ENCODE measurements at places on chromosomes 6 and 20. TPM values are rescaled to one million over a fixed set of nuclear protein-coding genes. Genes with fewer than 3 reads are reported as not detected.

DNA sequence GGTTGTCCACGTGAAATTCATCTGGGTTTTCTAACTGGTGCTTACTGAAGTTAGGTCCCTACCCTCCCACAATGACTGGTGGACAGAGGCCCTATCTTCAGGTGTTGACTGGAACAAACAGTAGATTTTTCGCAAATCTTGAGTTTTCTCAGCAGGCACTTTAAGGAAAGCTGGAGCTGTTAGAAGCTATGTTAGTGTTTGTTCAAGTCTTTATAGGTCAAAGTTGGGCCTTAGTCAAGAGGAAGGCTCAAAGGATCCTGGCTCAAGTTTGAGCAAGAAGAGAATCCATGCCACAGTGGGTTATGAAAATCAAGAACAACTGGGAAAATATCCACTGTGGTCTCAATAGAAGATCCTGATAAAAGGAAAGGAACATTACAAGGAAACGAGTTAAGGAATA lies 48.5 kb upstream of the ELOVL5 start:
- no peak for DNase-seq

- no peak for DNase-seq
Observed at GRCh38 chr6:112877134-112878100, 530.3 kb downstream of the RFPL4B start.

GRCh38 chr6:38035478-38035877 lies 216.0 kb downstream of the ZFAND3 start:
- no peak for DNase-seq

- DNase-seq = no peak
Observed at GRCh38 chr20:40470445-40471260, 218.4 kb downstream of the MAFB start.

DNA sequence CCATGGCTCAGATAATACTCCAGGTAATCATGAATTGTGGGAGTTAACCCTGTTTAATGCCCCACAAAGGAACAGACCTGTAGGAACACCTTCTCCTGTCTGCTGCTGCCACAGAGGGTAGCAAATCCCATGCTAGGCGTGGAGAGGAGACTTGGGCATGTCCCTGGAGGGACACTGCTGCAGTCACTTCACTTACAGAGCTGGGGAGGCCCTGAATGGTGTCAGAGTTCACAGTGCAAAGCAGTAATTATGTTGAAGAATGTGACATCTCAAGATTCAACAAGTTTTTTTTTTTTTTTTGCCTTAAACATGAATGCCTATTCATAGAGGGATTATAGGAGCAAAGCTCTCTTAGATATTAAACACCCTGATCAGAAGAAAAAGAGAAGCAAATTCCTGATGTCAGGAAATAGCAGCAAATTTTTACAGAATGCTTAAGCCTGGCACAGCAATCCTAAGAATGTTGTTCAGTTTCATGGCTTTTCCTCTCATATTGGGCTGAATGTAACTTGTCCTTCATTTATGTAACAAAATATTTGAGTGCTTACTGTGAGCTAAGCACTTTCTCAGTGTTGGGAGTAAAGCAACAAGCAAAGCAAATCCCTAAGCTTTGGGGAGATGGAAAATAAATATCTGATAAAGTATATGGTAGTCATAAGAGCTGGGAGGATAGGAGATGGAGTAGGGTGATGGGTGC lies 45.0 kb downstream of the CARMIL1 start:
- no peak for DNase-seq

- DNase-seq = no peak
Observed at GRCh38 chr20:33433465-33434234, 9.9 kb downstream of the SNTA1 start.

TFAP2C gene
- polyA plus RNA-seq = 0.65 TPM

DNA sequence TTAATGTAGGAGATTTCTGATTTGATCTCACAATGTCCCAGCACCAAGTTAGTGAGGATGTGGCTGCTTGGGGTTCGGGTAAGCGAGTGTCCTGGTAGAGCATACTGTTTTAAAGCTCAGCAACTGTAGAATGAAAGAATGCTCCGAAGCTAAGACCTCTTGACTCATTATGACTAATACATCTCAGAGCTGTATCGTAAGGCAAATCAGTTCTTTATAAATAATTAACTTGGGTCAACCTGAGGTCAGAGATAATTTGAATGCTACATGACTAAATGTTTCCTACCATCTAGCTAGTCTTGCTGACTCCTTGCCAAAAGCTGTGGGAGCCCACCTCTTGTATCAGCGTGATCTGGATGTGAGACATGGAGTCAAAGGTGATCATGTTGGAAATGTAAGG lies 128.8 kb upstream of the PDE7B start:
- DNase-seq = no peak

OTOR gene
- not detected for polyA plus RNA-seq
